Trophoblast cell (in vitro differentiated cells and primary cell): ENCODE measurements at places on chromosomes 1 and 21.

DNA sequence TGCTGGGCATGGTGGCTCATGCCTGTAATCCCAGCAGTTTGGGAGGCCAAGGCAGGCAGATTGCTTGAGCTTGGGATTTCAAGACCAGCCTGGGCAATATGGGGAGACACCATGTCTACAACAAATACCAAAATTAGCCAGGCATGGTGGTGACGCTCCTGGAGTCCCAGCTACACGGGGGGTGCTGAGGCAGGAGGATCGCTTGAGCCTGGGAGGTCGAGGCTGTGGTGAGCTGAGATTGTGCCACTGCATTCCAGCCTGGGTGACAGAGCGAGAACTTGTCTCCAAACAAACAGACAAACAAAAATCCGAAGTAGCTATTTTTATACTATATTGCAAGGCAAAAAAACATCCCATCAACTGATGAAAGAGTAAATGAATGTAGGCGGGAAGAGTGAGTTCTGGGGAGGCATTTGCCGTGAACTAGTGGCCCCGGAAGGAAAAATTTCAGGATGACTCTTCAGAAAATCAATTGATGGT is 40.6 kb downstream of the NCMAP start:
- DNase-seq = peak; percentile 34

GRCh38 chr1:213968146-213968825 is 19.5 kb upstream of the PROX1 start:
- DNase-seq = no peak

GRCh38 chr21:38597421-38597820 is 99.1 kb upstream of the ERG start:
- no peak for DNase-seq

DNA sequence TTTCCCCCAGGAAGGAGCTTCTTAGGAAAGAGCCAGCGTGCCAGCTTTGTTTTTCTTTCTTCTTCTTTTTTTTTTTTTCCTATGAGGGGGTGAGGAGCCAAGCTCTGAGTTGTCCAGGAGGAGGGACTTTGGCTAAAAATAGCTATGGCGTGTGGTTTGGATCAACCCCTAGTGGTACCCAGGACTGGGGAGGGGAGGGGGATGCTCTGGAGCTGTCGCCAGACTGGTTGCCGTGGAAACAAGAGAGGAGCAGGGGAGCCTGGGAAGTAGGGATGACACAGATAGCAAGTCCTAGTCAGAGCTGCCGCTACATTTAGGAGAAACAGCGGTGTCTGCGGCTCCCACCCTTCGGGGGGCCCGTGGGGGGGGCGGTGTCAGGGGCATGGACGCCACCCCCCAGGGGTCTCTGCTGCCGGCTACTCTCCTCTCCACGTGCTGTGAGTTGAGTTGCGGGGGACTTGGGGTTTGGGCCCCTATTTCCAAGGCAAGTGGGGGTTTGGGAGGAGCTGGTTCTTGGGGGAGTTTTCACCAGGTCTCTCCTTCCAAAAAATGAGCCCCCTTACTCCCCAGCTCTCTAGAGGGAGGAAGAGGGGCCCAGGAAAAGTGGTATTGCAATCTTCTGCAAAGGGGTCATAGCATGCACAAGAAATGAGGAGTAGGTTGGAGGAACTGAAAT is at the start of gene KCNJ9:
TSS of gene KCNJ9 (plus strand) at position 278 of the 676 bp plus-strand sequence. CDS start 2,493 bp downstream, outside the sequence.
- DNase-seq = no peak

- peak; percentile 44 for DNase-seq
Measured at GRCh38 chr1:212700223-212700891, 717 bp upstream of the BATF3 start.

DNA sequence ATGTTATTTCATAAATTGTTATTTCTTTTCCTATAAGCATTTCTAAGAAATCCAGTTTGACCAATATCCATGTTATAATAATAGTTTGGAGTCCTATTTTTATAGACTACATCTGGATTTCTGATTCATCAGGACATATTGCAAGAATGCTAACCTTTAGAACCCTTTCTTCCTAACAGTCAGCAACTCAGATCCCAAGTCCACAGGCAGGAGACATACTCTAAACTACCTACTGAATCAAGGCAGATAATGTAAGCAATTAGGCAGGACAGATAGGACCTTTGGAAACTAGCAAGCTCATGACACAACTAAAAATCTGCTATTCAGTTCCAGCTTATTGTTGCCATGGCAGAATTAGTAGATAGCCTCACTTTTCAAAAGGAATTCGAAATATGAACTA is 104.1 kb downstream of the DENND1B start:
- DNase-seq = no peak

GRCh38 chr1:101520302-101520701 is 283.5 kb downstream of the S1PR1 start:
- DNase-seq = peak; percentile 12

DNA sequence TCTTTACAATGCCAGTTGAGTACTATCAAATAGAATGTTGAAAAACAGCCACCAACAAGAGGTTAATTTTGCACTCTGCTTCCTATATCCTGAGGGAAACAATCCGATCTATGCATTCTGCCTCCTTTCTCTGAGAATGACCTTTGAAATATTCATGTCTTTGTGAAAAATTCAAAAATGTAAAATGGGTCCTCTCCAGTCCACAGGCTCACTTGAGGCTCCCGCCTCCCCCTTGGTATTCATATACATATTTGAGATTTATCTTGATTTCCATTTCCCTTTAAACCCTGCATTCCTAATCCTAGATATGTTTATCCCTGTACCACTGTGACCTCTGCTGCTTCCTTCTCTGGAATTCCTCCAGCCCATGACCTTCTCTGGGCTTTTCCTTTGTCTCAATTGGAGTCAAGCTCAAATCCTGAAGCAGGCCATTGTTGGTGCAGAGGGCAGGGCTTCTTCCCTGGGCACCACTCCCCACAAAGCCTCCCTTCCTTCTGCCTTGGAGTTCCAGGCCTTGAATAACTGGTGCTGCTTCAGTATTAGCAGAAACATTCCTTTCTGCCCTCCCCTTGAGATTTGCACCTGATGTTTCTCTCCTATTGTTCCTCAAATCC is 296.8 kb downstream of the PBX1 start:
- DNase-seq = peak; percentile 18

GRCh38 chr1:53410100-53410541 is 49.1 kb upstream of the DMRTB1 start:
- no peak for DNase-seq

GRCh38 chr1:62198069-62198780 is 3.6 kb downstream of the L1TD1 start:
- DNase-seq = no peak

- DNase-seq = no peak
Measured at GRCh38 chr1:24856787-24857506, 73.1 kb downstream of the RUNX3 start.

DNA sequence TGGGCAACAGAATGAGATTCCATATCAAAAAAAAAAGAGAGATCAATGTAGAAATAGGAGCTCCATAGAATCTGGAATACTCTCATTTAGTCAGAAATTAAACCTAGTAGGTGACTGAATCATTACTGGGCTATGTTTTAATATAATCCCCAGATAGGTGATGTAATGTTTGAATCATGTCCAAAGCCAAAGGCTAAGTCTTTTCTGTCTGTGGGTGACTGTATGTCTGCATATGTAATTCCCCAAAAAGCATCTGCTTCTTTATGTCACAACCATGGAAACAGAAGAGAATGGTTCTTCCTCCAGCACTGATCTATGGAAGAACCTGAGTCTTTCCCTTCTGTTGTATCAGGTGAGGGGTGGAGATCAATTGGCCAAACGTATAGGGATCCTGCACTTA is 5.8 kb downstream of the LAMC2 start:
- no peak for DNase-seq

- DNase-seq = no peak
Measured at GRCh38 chr1:181711820-181712219, 228.5 kb downstream of the CACNA1E start.
